Neural crest cell (in vitro differentiated cells): ENCODE measurements at places on chromosomes 5 and 9. TPM values are rescaled to one million over a fixed set of nuclear protein-coding genes. Genes with fewer than 3 reads are reported as not detected.

CARTPT gene
- not detected in 2 replicates for total RNA-seq

TENT4A gene
- total RNA-seq, result 39.3 and 41.2 TPM in 2 replicates

CBY3 gene
- total RNA-seq, result not detected in 2 replicates

LRRC26 gene
- total RNA-seq, result 0.37 and 0.48 TPM in 2 replicates

TAF11L10 gene
- not detected in 2 replicates for total RNA-seq

FAM221B gene
- total RNA-seq, result 0.19 and 0.43 TPM in 2 replicates

CDX1 gene
- total RNA-seq, result not detected in 2 replicates

NR5A1 gene
- total RNA-seq, result 0.35 and 0.50 TPM in 2 replicates

NKD2 gene
- total RNA-seq, result 15.6 and 20.6 TPM in 2 replicates

ADRA1B gene
- 0.19 and 0.32 TPM in 2 replicates for total RNA-seq

TMEFF1 gene
- 43.1 and 47.9 TPM in 2 replicates for total RNA-seq

NR2F1 gene
- 411 and 426 TPM in 2 replicates for total RNA-seq

SLC34A1 gene
- total RNA-seq, result 0.16 TPM in 1 of 2 replicates, not detected in the other

NR3C1 gene
- 1.3 and 1.8 TPM in 2 replicates for total RNA-seq

GRIA1 gene
- 1.2 and 1.6 TPM in 2 replicates for total RNA-seq

DNA sequence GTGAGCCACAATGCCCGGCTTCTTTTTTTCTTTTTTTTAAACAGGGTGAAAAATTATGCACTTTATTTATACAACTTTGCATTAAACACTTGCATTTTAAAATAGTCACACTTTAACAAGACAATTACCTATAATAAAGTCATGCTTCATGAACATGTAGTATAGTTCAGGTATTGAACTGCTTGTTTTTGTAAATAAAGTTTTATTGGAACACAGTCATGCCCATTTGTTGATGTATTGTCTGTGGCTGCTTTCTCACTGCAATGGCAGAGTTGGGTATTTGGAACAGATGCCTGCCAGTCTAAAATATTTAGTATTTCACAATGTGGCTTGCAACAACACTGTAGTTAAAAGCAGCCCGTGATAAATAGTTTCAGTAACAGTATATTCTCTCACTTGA, 32.8 kb upstream of the CCL21 start:
- DNase-seq, result no peak

DNA sequence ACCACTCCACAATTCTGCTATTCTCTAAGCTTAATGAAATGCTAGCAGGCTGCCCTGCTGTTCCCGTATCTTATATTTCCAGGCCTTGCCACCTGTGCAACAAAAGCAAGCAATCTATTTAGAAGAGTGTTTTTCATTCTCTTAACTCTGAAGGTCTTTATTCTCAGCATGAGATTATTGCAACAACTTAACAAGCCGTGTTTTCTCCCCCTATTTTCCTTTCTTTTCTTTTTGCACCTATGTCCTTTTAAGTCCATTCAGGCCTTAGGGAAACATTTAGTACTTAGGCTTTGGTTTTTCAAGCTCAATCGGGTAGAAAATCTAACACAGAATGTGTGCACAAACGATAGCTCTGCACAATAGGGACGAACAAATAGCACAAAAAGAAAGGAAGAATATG, 89.6 kb upstream of the DMRTA1 start:
- DNase-seq, result no peak

GRCh38 chr9:96524045-96524444, 74.1 kb downstream of the HABP4 start:
- DNase-seq, result no peak

DNA sequence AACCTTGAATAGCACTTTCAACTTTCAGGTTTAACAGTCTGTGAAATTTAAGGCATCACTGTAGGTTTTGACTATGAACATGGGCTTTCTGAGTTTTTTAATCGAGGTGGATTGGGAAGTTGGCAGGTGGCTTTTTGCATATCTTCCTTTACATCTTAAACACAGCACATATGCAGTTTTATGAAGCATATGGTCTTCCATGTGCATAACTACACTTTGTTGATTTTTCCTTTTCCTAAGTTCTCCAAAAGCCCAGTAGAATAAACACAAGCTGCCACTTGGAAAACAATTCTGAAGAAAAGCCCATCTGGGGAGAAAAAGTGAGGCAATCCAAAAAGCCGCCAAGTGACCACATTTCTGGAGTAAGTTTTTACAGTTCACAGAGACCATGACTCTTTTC, 236.5 kb upstream of the IL12B start:
- DNase-seq, result no peak

- DNase-seq, result no peak
These were observed 9.3 kb upstream of the TEX48 start for GRCh38 chr9:114691046-114691955.

GRCh38 chr5:92886751-92887150, 694.3 kb downstream of the NR2F1-AS1 start:
- DNase-seq, result no peak

GRCh38 chr5:106094204-106094607, 1576.5 kb downstream of the EFNA5 start:
- no peak for DNase-seq

GRCh38 chr9:75909776-75910175, 19.3 kb downstream of the PCSK5 start:
- DNase-seq, result no peak

- DNase-seq, result no peak
These were observed 16.9 kb upstream of the FER start for GRCh38 chr5:108730617-108731340.

- DNase-seq, result no peak
These were observed 251.5 kb downstream of the COX7C start for GRCh38 chr5:86869268-86869667.

DNA sequence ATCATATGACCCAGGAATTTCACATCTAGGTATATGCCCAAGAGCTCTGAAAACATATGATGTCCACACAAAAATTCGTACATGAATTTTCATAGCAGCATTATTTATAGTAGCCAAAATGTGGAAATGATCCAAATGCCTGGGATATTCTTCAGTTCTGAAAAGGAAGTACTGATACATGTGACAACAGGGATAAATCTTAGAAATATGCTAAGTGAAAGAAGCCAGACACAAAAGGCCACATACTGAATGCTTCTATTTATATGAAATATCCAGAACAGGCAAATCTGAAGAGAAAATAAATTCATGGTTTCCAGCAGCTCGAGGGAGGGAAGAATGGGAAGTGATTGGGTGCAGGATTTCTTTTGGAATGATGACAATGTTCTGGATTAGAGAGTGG, 16.8 kb upstream of the ZBTB43 start:
- no peak for DNase-seq

DNA sequence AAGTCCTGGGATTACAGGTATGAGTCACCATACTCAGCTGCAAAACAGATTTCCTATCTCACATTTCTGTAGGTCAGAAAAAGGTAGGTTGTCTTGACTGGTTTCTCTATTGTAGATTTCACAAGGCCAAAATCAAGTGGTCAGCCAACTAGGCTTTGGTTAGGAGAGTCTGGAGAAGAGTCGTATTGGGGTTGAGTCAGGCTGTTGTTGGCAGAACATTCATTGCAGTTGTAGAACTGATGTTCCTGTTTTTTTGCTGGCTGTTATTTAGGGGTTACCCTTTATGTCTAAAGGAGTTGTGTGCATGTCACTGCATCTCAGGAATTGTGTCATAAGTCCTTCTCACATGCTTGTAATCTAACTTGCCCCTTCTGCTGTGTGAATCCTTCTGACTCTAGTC, 814.2 kb upstream of the GRAMD2B start:
- DNase-seq, result no peak

- DNase-seq, result no peak
These were observed 64.1 kb downstream of the OSTF1 start for GRCh38 chr9:75152416-75152815.

DNA sequence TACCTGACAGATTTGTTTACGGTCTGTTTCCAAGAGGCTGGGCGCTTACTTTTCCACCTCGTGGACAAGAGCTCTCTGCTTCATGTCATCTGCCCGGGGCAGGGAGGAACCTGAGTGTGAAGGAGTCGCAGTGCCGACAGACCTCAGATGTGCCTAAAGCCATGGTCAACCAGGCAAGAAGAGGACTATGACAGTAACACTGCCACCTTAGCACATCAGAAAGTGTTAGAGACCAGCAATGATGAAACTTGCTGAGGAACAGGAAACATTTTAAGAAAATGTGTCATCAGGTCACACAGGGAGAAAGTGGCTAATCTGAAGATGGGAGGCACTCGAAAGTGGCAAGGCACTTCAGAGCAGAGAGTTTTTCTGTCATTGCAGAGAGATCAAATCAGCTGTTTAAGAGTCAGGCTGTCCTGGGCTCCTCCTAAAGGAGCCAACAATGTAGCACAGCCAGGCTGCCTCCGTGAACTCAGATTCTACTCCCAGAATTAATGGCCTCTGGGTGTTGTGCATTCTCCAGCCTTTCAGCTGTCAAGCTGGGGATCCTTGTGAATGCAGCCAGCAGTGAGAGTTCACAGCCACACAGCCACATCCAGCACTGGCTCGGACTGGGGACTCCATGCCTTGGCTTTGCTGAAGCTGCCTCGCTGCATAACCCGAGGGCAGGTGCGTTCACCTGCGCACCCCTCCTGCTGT, 94.6 kb downstream of the RAPGEF1 start:
- DNase-seq, result no peak

DNA sequence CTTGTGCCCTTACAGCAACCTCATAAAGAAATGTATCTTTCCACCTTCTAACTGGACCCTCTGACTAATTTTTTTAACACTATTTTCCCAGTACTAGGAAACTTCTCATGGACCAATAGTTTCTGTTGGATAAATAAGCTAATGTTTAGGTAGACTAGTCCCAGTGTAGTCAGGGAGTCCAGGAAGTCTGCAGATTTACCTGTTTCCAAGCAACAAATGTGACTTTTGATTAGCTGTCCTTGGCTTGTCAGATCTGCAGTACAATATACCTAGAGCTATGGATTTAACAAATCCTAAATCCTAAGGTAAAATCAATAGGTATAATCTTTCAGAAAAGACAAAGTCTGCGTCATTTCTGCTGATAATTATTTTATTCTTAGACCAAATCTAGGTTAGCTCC, 55.7 kb downstream of the FAM174A start:
- DNase-seq, result no peak

DNA sequence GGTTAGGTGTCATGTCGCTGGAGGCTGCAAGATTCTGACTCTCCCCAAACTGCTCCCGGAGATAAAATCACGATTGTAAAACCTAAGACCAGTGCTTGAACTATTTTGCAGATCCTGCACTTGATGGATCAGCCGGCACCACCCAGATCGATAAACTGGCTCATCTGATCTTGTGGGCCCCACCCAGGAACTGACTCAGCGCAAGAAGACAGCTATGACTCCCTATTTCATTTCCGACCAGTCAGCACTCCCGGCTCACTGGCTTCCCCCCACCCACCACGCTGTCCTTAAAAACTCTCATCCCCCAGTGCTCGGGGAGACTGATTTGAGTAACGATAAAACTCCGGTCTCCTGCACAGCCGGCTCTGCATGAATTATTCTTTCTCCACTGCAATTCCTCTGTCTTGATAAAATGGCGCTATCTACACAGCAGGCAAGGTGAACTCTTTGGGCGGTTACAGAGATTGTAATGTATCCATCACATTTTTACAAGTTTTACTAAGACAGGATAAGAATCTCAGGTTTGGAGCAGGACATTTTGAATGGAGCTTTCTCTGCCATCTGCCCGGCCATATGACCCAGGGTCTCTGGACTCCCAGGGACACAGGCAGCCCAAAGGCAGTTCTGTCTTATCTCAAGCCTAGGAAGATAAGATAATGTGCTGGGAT, 10.6 kb upstream of the PPP1R26 start:
- no peak for DNase-seq

DNA sequence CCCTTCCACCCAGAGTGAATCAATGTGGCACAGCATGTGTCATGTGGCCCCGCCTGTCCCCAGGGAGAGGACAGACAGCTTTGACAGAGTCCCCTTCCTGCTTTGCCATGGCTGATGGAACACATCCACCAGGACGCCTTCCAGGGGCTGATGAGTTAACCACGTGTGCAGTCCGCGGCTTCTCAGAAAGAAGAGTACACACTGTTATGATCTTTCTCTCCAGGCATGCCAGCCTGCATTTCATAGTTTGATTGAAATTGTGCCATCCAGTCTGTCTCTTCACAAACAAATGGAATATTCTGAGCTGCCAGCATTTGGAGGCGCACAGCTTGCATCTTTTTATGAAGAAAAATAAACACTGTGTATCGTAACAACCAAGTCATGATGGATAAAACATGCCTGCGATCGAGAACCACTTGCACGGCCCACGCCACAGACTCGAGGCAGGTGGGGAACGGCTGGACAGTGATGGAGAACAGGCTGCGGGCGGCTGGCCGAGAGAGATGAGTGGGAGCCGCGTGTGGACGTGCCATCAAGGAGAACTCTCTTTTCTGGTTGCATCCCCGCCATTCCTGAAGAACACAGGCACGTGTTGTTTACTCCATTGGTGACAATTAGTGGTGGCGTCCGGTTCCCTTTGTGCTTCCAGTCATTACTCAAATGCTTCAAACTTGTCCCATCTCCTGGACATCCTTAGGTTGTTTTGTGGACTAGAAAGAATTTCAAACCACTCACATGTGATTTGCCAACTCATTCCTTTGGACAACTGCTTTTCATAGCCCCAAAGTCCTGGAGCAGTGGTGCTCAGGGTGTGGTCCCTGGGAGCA, 220.2 kb downstream of the AGTPBP1 start:
- DNase-seq, result no peak

DNA sequence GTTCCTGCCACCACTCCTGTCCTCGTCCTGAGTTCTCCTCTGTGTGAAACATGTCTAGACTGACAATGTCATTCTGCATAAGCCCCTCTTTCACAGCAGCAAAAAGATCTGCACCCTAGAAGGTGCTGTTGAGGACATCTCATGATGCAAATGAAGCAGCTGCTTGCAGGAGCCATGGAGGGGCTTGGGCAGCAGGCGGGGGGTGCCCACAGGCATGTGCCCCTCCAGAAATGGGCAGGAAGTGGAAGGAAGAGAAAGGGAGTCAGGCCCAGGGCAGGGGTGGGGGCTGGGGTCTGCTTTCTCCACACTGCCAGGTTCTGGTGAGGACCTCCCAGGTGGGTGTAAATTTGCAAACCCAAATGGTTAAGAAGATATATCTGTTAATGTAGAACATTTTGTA, 54.5 kb upstream of the KCNMB1 start:
- no peak for DNase-seq

GRCh38 chr9:107907715-107908114, 418.1 kb upstream of the KLF4 start:
- no peak for DNase-seq

- DNase-seq, result no peak
These were observed 210.3 kb downstream of the C9orf152 start for GRCh38 chr9:109997682-109998081.

DNA sequence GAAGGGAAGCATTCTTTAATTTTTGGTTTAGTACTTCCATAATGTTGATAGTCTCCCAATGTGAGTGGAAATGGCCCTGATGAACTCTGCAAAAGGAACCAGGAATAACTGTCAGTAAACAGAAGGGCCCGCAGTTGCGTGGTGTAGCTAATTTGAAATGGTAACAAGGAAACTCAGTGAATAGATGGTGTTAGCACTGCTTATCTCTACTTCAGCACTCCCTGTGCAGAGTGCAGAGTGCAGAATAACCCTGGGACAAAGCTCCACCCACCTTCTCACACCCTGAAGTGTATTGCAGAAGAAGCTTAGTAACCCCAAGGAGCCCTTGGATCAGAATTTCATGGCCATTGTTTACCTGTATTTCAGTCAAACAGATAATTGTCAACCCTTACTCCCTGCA, 158.9 kb downstream of the PCSK5 start:
- DNase-seq, result no peak
